GM10248 (cell line): ENCODE measurements at places on chromosomes 6 and 20.
A peak's percentile ranks its signal among the peaks of the same experiment; 100 is the strongest.

DNA sequence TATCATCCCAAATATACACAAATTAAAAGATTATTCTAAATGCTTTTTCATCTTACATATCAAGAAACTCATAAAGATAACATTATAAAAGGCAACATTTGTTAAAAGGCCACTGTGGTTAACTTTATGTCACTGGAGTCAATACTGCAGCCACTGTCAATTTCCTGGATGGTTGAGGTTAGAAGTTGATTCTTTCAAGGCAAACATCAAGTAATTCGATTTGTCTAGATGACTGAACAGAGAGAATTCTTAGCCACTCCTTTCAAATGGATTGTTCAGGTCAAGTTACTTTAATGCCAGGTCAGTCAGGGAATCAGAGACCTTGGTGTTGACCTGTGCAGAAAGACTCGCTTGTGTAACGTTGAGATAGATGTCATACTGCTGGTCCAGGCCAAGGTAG lies 44.4 kb upstream of the SIM1 start:
- no peak for DNase-seq

DNA sequence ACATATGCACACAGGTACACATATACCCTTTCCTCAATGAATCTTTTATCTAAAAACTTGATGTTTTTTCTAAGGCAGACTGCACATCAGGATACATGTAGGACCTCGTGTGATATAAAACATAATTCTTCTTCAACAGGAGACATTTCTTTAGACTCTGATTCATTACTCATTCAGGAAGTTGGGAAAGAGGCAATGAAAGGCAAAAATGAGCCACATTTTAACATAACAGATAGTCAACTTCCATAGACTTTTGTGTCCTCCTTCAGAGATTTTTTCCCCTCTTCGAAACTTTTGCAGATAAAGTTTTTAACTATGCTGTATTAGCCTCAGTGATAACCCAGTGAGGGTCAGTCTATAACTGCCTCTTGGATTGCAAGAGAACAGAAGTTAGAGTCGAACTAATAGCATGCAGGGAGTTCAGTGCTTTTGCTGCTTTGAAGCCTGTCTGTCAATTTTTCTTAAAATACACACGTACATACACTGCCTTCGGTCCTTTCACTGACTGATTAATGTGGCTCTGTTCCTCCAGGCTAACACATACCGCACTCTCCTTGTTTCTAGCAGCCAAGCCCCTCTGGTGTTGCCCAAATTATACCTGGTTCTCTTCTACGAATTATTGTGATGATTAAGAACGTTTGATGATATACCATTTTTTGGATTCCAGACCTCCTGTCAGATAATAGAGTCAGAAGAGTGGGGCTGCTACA lies 562.5 kb upstream of the MAP3K7 start:
- DNase-seq = no peak

DNA sequence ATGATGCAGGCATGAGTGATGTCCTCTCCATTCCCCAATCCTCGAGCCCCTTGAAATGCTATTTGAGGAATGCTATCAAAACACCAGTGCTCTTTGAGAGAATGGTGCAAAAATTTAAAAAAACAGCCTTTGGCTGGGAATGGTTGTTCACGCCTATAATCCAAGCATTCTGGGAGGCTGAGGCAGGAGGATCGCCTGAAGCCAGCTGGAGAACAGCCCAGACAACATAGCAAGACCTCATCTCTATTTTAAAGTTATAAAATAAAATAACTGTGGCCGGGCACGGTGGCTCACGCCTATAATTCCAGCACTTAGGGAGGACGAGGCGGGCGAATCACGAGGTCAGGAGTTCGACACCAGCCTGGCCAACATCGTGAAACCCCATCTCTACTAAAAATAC lies 4.2 kb upstream of the VARS1 start:
- no peak for DNase-seq

GRCh38 chr20:51484141-51484815 lies 58.2 kb downstream of the NFATC2 start:
- no peak for DNase-seq

GRCh38 chr6:23036406-23036983 lies 467.1 kb downstream of the HDGFL1 start:
- DNase-seq = no peak

DNA sequence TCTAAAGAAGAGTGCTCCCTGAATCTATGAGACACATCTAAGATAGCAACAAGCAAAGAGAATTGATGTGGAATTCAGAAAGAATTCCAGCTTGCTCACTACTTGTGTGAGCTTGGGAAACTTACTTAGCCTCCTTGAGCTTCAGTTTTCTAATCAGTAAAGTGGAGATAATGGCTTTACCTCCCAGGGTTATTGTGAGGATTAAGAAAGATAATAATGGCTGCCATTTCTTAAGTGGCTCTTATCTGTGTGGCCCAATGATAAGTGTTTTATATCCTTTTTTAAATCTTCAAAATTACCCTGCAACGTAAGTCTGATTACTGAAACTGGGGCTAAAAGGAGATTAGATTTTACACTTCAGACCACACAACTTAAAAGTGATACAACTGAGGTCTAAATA lies 418.5 kb downstream of the LMBRD1 start:
- DNase-seq = no peak

GRCh38 chr20:62889411-62889810 lies 27.8 kb upstream of the TCFL5 start:
- DNase-seq = no peak

GRCh38 chr20:17295151-17295726 lies 68.4 kb downstream of the PCSK2 start:
- no peak for DNase-seq

DNA sequence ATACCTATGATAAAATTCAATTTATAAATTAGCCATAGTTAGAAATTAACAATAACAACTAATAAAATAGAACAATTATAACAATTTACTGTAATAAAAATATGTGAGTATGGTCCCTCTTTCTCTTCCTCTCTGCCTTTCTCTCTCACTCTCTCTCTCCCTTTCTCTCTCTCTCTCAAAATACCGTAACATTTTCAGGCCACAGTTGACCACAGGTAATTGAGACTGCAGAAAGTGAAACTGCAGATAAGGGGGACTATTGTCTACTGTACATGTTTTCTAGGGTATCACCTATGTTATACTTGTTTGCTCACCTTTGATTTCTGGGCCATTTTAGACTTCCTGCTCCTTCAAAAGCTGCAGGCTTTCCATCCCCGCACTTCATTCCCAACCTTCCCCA lies 46.8 kb downstream of the LY86 start:
- no peak for DNase-seq

DNA sequence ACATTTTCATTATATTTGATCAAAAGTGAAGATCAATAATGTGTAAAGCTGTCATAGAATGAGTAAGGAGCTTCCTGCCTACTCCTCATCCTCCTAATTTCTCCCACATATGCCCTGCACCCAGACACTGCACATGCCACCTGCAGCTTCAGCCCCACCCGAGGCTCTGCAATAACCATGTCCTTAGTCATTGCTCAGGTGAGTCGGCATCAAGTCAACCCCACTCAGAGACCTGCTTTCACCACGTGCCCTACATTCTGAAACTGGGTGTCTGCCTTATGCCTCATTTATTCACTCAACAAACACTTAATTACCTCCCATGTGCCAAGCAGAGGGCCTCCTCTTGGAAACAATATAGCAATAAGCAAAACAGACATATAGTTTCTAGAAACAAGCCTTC lies 15.4 kb upstream of the TNFAIP3 start:
- no peak for DNase-seq

GRCh38 chr6:51792273-51793030 lies 295.0 kb downstream of the PKHD1 start:
- DNase-seq = no peak

DNA sequence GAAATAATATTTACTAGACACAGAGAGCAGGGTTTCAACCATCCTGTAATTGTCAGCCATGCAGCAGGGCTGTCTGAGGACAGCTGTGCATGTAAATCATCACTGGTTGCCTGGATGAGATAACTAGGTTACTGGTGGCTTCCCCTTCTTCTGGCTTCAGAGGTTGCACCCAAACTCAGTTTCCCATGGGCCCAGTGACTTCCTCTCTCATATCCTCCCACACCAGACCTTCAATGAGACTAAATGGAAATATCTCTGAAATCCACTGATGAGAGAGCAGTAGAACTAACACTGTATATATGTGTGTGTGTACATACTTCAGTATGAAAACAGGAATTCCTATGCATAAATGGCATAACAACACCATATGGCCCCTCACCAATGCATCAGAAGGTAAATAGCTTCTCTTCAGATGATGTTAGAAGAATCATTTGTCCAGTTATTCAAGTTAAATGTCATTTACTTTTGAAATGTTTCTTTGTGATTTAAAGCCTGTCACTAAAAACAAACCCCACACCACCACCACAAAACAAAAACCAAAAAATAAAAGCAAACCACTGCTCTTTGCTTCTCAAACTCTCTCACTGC lies 51.0 kb upstream of the IL20RA start:
- DNase-seq = peak; percentile 64

DNA sequence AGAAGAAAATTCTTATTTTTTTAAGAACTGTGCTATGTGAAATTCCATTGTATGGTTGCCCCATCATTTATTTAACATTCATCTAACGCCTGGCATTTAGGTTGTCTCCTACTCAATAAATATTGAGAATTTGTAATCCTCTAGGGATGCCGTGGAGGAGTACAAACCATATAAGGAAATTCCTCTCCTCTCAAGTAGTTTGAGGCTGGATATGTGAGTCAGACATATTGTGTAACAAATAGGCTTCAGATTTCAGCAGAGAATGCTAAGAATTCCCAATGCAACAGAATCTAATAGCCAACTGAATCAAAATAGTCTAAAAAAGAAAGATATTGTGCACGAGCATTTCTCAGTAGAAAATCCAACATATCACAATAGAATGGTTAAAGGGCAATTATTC lies 174.7 kb downstream of the OTOR start:
- DNase-seq = no peak

DNA sequence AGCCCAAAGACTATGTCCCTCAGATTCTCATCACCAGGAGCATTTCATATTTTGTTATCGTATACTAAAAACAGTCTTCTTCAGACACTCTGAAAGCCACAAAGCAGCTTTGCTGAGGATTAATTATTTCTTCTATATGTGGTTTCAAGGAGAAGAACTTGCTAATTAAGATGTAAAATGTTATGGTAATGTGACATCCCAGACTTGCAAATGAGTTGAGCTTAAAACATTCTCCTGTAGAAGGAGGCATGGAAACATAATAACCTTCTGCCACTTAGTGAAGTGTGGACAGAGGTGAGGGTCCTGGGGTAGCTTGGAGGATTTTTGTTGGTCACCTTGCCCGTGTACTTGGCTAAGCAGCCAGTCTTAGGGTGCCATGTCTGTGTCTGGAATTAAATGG lies 16.7 kb upstream of the MAPRE1 start:
- no peak for DNase-seq

GRCh38 chr6:40721271-40721952 lies 134.2 kb upstream of the LRFN2 start:
- no peak for DNase-seq

GRCh38 chr6:144327081-144327480 lies 41.9 kb downstream of the UTRN start:
- no peak for DNase-seq

GRCh38 chr6:70310063-70310694 lies 7.3 kb upstream of the COL9A1 start:
- no peak for DNase-seq

DNA sequence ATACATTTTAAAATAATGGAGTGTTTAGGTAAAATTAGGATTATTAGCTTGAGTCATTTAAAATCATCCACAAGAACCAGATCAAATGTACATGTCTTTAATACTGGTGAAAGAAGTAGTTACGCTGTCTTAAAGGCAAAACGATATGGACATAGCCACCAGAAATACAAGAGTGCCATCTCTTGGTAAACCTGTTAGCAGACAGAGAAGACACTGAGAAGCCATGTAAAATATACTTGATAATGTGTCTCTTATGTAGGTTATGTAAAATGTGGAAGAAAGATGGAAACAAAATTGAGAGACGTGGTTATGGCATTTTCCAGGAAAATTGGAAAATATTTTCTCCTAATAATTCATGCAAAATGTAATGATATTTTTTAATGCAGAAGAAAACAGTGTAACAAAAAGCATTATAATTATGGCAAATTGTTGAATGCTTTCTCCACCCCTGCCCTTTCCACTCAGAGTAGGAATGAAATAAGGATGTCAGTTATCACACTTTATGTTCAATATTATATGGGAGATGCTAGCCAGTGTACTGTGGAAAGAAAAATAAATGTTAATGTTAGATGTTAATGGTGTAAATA lies 12.2 kb upstream of the SLC17A2 start:
- peak; percentile 31 for DNase-seq

- DNase-seq = no peak
Observed at GRCh38 chr6:169745405-169745804, 6.0 kb downstream of the DYNLT2 start.

GRCh38 chr6:74091136-74091793 lies 395.3 kb downstream of the CD109 start:
- DNase-seq = peak; percentile 15

DNA sequence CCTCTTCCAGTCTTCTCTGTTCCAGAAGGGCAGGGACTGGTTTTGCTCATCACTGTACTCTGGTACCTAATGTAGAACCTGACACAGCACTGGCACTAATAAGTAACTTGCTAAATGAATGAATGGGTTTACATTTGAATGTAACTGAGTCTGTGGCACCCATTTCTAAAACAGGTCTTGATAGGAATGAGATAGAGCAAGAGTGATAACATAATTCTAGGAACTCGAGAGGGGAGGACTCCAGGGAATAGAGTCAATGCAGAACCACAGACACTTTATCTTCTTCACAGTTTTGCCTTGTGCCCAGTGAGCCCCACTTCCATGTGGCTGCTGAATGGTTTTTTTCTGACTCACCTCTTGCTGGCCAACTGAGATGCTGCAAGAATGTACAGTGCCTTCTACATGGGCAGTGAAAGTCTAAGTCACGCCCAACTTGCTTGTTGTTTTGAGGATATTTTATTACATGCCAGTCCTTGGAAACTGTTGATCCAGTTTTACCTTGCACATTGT lies 61.1 kb downstream of the TBC1D7 start:
- DNase-seq = no peak

DNA sequence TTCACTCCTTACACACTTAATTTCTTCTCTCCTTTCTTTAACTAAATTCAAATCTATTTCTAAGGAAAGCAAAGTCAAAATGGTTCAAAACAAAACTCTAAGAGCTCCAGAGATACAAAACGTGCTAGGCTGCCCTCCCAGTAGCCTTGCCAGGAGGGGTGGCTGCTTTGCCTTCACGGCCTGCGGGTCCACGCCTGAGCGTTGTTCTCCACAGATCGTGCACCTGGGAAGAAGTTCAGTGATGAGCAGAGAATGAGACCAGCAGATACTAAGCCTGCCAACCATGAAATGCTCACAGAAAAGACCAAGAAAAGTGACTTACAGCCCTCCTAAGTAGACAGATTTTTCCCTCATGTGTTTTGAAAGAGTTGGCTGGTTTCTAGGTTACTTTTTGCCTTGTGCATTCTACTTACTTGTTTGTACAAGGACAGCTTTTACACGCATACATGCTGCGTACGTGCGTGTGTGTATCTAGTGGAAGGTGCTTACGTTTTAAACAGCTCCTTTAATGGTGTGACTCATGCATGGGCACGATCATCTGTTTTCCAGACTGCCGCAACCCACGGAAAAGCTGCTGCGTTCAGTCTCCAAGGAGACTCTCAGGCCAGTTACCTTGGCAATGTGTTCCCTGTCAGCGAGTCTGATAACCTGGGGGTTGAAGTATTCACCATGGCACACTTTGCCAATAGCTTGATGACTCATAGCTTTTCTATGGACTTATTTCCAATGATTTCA lies 32.4 kb upstream of the PBOV1 start:
- no peak for DNase-seq

- DNase-seq = no peak
Observed at GRCh38 chr6:6405997-6406714, 85.7 kb upstream of the F13A1 start.
